AG04449 (cell line): ENCODE measurements at places on chromosomes 3 and 15.

GRCh38 chr15:72112116-72112515 lies 5.8 kb downstream of the MYO9A start:
- DNase-seq, result no peak

DNA sequence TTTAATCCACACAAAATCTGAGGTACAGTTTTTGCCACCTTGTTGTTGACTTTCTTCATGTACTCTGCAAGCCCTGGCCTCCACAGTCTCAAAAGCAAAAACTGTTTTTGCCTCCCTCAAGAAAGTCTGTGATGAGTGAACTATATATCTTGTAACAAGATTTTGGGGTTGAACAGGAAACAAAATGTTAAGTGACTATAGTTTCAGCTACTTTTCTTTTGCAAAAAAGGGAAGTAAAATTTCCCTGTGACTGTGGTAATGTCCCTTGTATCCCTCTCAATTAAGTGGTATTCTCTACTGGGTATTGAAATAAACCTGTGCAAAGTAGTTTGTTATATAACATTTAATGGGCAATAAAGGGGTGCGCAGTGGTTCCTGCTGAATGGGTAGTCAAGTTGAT lies 21.3 kb upstream of the SCAANT1 start:
- no peak for DNase-seq

- DNase-seq, result peak; percentile 87
These were observed 11.6 kb upstream of the DPH6 start for GRCh38 chr15:35557544-35557943.

GRCh38 chr3:186021673-186022362 lies 84.0 kb upstream of the TRA2B start:
- peak; percentile 82 for DNase-seq

DNA sequence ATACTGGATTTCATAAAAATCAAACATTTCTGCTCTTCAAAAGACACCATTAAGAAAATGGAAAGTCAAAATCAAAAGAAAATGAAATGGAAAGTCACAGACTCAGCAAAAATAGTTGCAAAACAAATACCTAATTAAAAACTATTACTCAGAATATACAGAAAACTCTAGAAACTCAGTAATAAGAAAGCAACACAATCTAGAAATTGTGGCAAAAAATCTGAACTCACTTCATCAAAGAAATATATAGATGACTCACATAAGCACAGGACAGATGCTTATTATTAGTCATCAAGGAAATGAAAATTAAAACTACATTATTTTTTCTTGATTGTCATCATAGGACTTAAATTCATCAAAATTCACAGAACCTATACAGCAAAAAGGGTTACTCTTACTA lies 430.0 kb downstream of the SHQ1 start:
- no peak for DNase-seq

- no peak for DNase-seq
These were observed 25.2 kb downstream of the CGNL1 start for GRCh38 chr15:57401546-57401945.

DNA sequence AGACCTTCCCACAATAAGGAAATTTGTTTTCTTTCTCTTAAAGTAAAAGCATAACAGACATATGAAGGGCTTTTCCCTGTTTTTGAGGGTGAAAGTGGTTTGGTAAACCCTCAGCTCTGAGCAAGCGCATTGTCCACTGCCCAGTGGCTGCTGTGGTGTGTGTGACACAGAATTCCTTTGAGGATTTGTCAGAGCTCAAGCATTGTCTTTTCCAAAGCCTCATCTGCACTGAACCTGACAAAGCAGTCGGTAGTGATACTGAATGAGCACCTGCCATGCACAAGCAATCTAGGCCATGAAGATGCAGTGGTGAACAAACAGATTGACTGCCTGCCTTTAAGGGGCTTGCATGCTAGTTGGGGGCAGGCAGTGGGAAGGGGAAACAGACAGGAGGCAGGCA lies 128.3 kb downstream of the PLCL2 start:
- no peak for DNase-seq
